Thoracic aorta (tissue), 2 donors: ENCODE measurements at places on chromosomes 16 and 17. TPM values are rescaled to one million over a fixed set of nuclear protein-coding genes. Genes with fewer than 3 reads are reported as not detected.

GRCh38 chr17:1769822-1770477, 8.1 kb downstream of the SERPINF1 start:
- no peak overlapping the region for H3K4me3 ChIP-seq
- H3K27ac ChIP-seq: no peak overlapping the region
- no peak for DNase-seq
- H3K36me3 ChIP-seq: no peaks in the 10 kb centered on the region

Gene CHRNE
- total RNA-seq: not detected

DNA sequence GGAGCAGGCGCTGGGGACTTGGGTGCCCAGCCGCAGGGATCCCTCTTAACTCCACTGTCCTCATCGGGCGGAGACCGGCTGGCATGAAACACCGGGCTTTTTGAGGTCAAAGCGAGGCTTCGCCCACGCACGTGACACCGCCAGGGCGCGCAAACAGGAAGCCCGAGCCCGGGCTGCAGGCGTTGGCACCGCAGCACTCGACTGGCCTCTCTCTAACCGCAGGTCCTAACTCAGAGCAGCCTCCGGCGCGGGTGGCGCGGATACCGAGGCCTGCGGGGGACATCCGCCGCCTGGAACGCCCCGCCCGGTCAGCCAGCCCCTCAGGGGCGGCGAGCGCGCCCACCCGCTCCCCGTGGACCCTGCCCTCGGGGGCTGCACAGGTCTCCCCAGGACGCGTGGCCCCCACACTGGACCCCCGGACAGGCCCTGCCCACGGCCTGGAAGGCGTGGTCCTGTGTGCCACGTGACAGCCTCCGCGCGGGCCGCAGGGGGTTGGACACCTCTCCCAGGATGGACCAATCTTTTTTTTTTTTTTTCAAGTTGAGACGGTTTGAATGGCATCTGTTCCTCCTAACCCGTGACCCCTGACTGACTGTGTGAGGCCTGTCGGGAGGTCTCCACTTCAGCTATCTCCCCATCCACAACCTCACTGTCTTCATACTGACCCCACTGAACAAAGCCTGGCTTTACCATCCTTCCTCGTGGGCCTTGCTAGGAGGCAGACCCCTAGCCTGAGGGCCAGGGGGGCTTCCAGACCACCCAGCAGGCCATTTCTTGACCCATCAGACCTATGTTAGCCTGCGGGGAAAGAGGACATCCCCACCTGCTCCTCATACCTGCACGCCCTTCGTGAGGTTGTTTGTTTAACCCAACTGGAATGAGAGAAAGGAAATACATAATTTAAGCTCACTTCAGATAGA, 8.4 kb upstream of the SLC47A2 start:
- H3K27ac ChIP-seq: peak overlapping the region; percentile 51
- H3K36me3 ChIP-seq: no peaks in the 10 kb centered on the region
- no peaks in the 10 kb centered on the region for H3K27me3 ChIP-seq
- H3K4me1 ChIP-seq: peaks cover 39% of the 10 kb centered on the region
- no peak for DNase-seq

Gene HOXB4
- total RNA-seq: 6.2 TPM

GRCh38 chr17:50218071-50218759, 16.8 kb upstream of the COL1A1 start:
- peaks cover 70% of the 10 kb centered on the region for H3K4me1 ChIP-seq
- no peak for DNase-seq
- H3K4me3 ChIP-seq: no peak overlapping the region
- H3K27me3 ChIP-seq: no peaks in the 10 kb centered on the region

Gene NPIPB6
- 8.2 TPM for total RNA-seq

DNA sequence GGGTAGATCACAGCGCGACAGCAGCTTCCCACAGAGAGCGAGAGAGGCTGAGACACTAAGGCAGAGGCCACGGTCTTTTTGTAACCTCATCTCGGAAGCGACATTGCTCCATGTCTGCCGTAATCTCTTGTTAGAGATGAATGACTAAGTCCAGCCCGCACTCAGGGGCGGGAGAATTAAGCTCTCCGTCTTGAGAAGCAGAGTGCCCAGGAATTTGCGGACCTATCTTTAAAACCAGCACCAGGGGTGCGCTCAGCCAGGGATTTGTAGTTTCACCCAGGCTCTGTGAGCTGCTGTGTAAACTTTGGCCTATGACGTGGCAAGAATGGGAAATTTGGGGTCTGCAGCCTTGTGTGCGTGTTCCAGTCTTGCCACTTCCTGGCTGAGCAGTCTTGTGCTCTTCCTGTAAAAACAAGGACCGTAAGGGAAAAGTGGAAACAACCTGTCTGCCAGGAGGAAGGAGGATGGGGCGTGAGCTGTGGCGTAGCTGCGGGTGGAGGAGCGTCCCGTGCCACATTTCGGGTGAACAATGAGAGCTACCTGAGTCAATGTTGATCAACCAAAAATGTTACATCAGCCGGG, 16.0 kb upstream of the JPH3 start:
- peaks cover 33% of the 10 kb centered on the region for H3K4me1 ChIP-seq
- DNase-seq: no peak
- H3K27me3 ChIP-seq: no peaks in the 10 kb centered on the region
- no peak overlapping the region for H3K4me3 ChIP-seq

DNA sequence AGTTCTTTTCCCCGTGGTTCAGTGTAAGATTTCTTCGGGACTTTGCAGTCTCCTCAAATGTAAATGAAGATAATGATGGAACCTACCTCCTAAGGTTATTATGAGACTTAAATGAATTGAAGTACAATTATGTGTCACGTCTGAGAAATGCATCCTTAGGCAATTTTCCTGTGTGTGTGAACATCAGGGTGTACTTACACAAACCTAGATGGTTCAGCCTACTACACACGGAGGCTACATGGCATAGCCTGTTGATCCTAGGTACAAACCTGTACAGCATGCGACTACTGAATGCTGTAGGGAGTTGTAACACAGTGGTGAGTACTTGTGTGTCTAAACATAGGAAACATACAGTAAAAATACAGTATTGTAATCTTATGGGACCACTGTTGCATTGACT, 1.1 kb upstream of the FAM20A start:
- peaks cover 12% of the 10 kb centered on the region for H3K4me1 ChIP-seq
- no peaks in the 10 kb centered on the region for H3K36me3 ChIP-seq
- no peaks in the 10 kb centered on the region for H3K27me3 ChIP-seq

GRCh38 chr16:70255574-70255973, 3.8 kb upstream of the EXOSC6 start:
- no peak overlapping the region for H3K27ac ChIP-seq
- no peak overlapping the region for H3K4me3 ChIP-seq
- H3K36me3 ChIP-seq: peaks cover 69% of the 10 kb centered on the region
- no peak for DNase-seq
- H3K27me3 ChIP-seq: no peaks in the 10 kb centered on the region

- H3K4me3 ChIP-seq: no peak overlapping the region
- no peak for DNase-seq
- no peak overlapping the region for H3K27ac ChIP-seq
- H3K4me1 ChIP-seq: peaks cover 22% of the 10 kb centered on the region
- no peaks in the 10 kb centered on the region for H3K36me3 ChIP-seq
Observed at GRCh38 chr16:66848172-66848571, 4.0 kb downstream of the CA7 start.

Gene KCTD13
- 29.2 TPM for total RNA-seq

Gene CD300E
- 0.14 TPM for total RNA-seq
